SW 1271 (cell line): ENCODE measurements at places on chromosomes 3 and 15.

GRCh38 chr15:74262625-74263024 is 26.5 kb downstream of the CCDC33 start:
- no peak for DNase-seq

DNA sequence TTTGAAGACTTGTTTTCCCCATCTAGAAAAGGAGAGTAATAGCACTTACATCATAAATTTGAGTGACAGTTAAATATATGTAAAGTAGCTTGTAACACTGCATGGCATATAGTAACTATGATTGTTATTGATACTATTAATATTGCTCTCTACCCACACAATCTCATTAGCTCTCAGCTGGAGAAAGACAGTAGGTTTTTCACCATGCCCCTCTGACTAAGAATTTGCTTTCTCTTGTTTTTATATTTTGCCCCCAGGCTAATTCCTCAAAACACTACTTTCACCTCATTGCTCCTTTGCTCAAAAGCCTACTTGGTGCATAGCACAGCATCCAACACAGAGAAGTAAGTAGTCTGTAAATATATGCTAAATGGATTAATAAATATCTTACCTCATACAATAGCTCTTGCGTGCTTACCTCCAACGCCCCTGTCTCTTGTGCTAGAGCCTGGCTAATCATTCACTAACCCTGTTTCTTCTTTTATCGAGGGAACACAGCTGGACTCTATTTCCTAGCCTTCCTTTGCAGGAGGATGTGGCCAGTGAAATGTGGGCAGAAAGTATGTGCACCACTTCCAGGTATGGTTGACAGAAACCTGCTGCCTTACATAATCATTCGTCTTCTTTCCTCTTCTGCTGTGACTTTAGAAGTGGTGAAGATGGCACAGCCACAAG is 190.0 kb downstream of the PLCH1 start:
- no peak for DNase-seq

DNA sequence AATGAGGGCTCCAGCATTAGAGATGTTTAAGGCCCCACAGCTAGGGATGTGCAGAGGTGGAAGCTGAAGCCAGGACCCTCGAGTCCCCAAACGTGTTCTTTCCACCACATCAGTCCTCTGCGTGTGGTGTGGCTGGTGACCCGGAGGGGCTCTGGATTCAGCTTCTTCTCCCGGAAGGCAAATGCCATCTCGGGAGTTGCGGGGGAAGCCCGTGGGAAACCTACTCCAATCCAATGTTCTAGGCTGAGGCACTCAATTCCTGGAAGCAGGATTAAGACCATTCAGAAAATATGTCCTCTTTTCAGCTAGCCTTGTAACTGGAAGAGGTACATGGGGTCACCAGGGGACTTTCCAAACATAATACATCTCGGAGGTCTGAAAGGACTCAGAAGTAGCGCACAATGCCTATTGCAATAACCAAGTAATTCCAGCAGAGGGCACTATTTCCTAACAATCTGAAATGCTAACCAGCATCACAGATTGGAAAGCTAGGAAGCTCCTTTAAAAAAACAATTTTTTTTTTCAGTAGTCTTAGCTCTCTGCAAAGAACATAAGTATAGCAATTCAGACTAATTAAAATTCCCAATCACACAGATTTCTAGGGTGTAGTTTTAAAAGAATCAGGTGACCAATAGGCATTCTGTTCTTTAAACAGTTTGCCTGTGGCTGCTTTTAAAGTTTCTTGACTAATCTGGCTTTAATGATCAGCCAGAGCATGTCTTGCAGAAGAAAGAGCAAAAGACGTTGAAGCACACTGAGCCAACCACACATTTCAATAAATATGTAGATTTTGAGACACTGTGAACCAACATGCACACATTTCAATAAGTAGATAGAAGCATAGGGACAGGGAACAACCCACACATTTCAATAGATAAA is 36.1 kb downstream of the BNC1 start:
- peak; percentile 72 for DNase-seq

- DNase-seq, result no peak
These were observed 81.9 kb upstream of the TOPAZ1 start for GRCh38 chr3:44159696-44160300.

GRCh38 chr15:58139989-58140522 is 1.9 kb downstream of the AQP9 start:
- no peak for DNase-seq

- DNase-seq, result no peak
These were observed 60.3 kb downstream of the MAP6D1 start for GRCh38 chr3:183764847-183765731.

- no peak for DNase-seq
These were observed at the start of gene AGTR1 for GRCh38 chr3:148697306-148698189. TSS of gene AGTR1 (plus strand) at chr3:148697903. CDS start at chr3:148741036, 43,133 bp downstream.

GRCh38 chr15:64875641-64876223 is 34.0 kb downstream of the PLEKHO2 start:
- DNase-seq, result no peak

DNA sequence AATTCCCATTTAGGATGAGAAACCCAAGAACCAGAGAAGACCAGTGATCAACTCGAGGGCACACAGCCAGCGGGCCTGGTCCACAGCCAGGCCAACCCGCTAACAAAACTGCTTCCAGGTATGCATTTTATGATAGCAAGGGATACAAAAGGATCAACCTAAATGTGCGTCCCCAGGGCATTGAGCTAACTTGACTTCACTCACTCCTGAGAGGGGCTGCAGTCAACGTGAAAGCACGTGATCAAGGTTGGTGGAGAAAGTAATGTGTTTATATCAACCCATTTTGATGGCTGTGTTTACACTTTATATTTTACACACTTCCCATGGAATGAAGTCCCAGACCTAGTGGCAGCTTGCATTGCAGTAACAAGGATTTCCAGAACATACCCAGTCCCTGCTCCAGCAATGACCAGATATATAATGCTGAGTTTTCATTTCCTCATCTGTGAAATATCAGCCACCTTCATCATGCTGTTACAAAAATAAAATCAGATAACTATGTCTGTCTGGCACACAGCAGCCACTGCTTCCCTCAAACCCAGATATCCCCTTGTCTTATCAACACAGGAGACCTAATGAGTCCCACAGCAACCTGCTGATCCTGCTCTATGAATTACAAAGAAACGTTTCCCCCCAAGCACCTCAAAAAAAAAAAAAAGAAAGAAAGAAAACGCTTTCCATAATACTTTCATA is 2.0 kb downstream of the KLHL6 start:
- no peak for DNase-seq

DNA sequence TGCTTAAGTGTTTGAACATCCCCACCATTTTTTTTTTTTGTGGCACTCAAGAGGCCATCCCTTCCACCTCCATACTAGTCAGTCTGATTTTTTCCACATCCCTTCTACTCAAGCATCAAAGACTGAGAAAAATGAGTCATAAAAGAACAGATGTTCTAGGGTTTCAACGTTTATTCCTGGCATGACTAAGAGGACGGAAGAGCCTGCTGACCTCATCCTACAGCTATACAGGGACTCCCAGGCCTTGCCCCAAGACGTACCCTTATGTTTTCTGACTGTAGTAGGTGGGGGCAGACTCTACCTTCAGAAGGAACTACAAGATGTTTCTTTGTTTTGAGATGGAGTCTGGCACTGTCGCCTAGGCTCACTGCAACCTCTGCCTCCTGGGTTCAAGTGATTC is 3.3 kb upstream of the ITPKA start:
- peak; percentile 88 for DNase-seq
